HepG2 (cell line): ENCODE measurements at places on chromosomes 4 and X. TPM values are rescaled to one million over a fixed set of nuclear protein-coding genes. Genes with fewer than 3 reads are reported as not detected.
A peak's percentile ranks its signal among the peaks of the same experiment; 100 is the strongest.

The FGA gene
- total RNA-seq: 743 and 1,523 TPM in 2 replicates

The TCEAL7 gene
- total RNA-seq: not detected in 2 replicates

The EVC2 gene
- total RNA-seq: not detected in 2 replicates

DNA sequence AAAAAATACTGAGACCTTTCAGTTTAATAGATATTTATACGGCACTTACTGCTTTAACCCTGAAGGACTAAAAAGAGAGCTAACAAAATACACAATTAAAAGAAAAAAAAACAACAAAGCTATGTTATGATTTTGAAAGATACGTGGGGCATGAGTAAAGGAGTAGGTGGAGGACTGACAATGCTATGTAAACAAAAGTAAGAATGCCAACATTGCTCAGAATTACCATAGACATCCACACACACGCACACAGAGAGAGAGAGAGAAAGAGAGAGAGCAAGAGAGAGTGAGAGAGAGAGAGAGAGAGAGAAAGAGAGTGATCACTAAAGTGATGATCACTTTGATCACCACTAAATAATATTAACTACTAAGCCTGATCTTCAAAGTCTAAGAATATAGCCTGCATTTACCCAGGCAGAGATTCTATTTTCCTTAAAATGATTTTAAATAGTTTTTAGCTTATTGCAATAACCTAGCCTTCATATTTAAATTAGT lies 313.9 kb upstream of the SPANXN4 start:
- DNase-seq: no peak

DNA sequence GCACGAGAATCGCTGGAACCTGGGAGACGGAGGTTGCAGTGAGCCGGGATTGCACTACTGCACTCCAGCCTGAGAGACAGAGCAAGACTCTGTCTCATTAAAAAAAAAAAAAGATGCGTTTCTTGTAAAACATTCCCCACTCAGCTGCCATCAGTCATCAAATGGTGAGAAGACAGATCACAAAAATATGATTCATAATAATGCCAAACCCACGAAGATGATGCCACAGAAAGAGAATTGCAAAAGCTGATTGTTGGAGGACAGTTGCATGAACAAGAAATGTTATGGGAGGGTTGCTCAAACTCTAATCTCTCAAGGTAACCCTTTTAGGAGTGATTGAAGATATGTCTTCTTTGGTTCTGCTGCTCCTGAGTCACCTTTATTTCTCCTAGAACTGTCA lies 21.4 kb upstream of the SMIM14 start:
- DNase-seq: no peak

DNA sequence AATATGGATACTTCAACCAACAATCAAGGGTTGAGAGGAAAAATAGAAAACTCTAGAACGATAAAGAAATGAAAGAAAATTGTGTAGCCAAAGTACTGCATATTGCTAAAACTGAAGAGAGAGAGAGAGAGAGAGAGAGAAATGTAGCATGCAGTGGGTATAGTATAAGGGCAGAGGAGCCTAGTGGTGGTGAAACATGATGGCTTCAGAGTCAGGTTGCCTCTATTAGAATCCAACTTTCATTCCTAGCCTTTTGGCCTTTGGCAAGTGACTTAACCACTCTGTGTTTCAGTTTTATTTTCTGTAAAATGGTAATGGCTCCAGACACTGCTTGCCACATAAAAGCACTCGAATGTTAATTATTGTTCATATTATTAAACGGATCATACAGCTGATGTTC lies 71.2 kb upstream of the NAF1 start:
- DNase-seq: no peak

DNA sequence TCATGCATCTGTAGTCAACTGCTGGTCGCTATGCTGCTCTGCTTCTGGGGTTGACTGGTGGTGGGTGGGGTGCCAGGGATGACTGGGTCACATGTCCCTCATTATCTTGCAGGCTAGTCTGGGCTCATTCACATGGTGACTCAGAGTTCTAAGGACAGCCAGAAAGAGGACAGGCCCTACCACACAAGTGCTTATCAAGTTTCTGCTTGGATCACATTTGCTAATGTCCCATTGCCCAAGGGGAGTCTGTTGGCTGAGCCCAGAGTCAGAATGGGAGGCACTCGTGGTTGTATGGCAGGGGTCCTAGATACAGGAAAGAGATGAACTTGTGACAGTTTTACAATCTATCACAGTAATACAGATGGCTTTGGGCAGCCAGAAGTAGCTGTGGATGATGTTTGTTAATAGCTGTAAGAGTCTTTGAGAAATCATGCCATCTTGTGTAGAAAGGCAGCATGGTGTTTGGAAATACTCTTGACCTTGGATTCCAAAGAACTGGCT lies 221.3 kb downstream of the GPAT3 start:
- DNase-seq: no peak

The UCHL1 gene
- not detected in 2 replicates for total RNA-seq

GRCh38 chrX:153925387-153925738 lies 701 bp downstream of the ARHGAP4 start:
- no peak for DNase-seq

The BRS3 gene
- not detected in 2 replicates for total RNA-seq

GRCh38 chrX:13033193-13033592 lies 11.2 kb downstream of the FAM9C start:
- DNase-seq: no peak

The SLC6A14 gene
- total RNA-seq: 43.2 and 70.2 TPM in 2 replicates

The TRPC5OS gene
- total RNA-seq: not detected in 2 replicates

- peak; percentile 66 for DNase-seq
Measured at GRCh38 chr4:69689599-69689998, 36.6 kb upstream of the UGT2A1 start.

The DGKK gene
- 24.0 and 43.2 TPM in 2 replicates for total RNA-seq

The MAGEB18 gene
- not detected in 2 replicates for total RNA-seq

The NIPAL1 gene
- 1.4 and 1.6 TPM in 2 replicates for total RNA-seq

GRCh38 chrX:155951237-155951789 lies 46.2 kb upstream of the IL9R start:
- DNase-seq: no peak

The TCEAL2 gene
- total RNA-seq: not detected in 2 replicates

DNA sequence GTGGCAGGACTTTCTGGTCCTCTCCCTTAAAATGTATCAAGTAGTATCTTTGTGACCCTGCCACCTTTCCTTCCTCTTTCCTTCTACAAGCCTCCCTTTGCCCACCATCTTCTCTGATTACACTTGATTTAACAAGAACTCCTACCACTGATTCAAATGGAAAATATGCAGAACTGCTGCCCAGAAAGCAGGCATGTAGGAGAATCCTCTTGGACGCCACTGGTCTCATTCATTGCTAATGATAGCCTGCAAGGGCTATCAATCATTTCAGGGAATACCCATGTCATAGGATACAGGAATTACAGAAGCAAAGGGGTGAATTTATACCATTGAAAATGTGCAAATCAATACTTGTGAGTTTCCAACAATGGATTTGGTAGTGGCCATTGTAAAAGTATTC lies 294.6 kb upstream of the NRK start:
- no peak for DNase-seq

GRCh38 chrX:40105835-40106675 lies 8.3 kb upstream of the BCOR start:
- DNase-seq: no peak

The UBQLN2 gene
- 4.1 and 6.9 TPM in 2 replicates for total RNA-seq

GRCh38 chrX:107168257-107168656 lies 38.0 kb downstream of the NUP62CL start:
- DNase-seq: no peak

DNA sequence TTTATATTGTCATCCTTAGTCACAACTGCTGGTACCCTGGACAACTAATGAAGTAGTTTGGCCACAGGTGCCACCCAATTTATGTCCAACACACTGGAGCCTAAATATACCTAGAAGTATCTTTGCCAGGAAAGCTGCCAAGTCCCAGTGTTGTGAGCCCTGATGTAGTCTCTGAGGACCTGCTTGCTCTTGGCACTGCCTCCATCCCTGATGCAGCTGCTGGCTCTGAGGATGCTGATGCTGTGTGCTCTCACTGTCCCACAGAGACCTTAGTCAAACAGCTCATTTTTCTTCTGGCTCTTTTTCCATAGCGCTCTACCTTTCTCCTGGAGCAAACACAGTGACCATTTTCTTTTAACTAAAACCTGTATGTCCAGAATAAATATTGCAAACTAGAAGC lies 1535.4 kb upstream of the ADGRL3 start:
- no peak for DNase-seq

GRCh38 chr4:173009129-173009823 lies 159.3 kb upstream of the GALNT7 start:
- DNase-seq: no peak

GRCh38 chr4:48778431-48779094 lies 1.5 kb downstream of the FRYL start:
- peak; percentile 19 for DNase-seq

The JCHAIN gene
- not detected in 2 replicates for total RNA-seq

GRCh38 chrX:69627744-69628143 lies 11.8 kb downstream of the EDA start:
- no peak for DNase-seq

GRCh38 chrX:13219991-13220764 lies 99.7 kb downstream of the ATXN3L start:
- DNase-seq: no peak

- no peak for DNase-seq
Measured at GRCh38 chrX:48823053-48823452, 3.3 kb upstream of the ERAS start.

The CDS1 gene
- total RNA-seq: 2.1 TPM in 2 replicates
